ENCODE measurements at places on chromosomes 12 and 14.

GRCh38 chr12:64746663-64747062, 12.5 kb downstream of the GNS start:
- no peak for DNase-seq

DNA sequence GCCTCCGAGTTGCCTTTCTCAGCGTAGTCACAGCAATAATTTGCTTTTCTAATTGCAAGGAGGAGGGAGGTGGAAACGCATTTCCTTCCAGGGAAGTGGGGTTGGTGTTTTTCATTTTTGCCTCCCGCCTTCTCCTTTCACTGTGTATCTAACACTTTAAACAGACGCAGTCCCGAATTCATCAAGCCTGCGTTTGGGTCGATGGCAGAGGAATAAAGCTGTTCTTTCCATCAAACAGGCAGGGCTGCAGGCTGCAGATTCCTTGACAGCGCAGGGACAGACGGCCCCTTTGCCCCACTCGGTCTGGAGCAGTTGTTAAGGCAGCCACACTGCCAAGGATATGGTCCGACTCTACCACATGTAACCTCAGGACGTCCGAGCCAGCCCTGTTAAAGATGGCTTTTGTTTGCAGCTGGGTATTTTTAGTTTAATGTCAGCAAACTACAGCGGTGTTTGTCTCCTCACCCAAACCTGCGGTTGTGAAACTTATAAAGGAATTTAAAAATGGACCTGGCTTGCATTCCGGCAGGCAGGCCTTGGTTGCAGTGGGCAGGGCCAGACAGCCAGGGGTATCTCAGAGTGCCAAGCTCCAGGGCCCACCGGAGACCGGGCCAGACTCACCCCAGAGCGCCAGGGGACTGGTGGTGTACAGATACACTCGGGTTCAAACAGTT, 2.1 kb downstream of the CHST11 start:
- DNase-seq, result no peak

DNA sequence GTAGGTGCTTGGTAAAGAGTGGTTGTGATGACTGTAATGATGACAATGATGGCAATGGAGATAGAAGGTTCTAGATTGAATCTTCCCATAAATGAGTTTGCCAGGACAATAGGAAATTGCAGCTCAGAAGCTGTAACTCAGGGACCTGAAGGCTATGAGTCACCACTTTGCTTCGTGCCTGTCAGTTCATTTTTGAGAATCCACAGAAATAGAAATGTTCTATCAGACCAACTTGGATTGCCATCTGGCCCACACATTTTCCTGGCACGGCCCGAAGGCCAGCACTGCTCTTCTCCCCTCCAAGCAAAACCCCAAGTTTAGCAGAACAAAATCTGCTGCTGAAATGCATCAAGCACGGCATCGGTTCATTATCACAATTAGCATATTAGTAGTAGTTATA, 1127.0 kb downstream of the BCL11B start:
- DNase-seq, result no peak

DNA sequence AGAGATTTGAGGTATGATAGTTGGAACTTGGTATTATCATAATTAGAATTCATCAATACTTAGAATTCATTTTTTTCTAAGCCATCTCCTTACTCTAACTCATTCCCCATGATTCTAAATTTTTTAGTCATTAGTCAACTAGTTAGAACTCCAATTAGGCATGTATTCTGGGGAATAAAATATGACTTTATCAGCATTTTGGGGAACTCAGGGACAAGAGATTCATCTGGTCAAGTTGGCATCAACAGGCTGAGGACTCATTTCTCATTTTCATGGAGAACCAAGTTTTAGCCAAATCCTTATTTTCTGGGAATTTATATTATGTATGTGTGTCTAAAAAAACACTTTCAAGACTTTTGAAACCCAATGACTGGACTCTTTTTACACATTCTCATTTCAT, 29.2 kb downstream of the DIP2B start:
- DNase-seq, result no peak

DNA sequence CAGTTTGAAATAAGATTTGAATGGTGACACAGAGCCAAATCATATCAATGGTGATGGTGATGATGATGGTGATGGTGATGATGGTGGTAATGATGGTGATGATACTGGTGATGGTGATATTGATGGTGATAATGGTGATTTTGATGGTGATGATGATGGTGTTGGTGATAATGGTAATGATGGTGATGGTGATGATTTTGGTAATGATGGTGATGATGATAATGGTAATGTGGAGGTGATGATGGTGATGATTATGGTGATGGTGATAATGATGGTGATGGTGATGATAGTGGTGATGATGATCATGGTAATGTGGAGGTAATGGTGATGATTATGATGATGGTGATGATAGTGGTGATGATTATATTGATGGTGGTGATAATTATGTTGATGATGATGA, 311.9 kb upstream of the SFSWAP start:
- no peak for DNase-seq

- no peak for DNase-seq
These were observed 20.2 kb upstream of the CHGA start for GRCh38 chr14:92902726-92903125.

DNA sequence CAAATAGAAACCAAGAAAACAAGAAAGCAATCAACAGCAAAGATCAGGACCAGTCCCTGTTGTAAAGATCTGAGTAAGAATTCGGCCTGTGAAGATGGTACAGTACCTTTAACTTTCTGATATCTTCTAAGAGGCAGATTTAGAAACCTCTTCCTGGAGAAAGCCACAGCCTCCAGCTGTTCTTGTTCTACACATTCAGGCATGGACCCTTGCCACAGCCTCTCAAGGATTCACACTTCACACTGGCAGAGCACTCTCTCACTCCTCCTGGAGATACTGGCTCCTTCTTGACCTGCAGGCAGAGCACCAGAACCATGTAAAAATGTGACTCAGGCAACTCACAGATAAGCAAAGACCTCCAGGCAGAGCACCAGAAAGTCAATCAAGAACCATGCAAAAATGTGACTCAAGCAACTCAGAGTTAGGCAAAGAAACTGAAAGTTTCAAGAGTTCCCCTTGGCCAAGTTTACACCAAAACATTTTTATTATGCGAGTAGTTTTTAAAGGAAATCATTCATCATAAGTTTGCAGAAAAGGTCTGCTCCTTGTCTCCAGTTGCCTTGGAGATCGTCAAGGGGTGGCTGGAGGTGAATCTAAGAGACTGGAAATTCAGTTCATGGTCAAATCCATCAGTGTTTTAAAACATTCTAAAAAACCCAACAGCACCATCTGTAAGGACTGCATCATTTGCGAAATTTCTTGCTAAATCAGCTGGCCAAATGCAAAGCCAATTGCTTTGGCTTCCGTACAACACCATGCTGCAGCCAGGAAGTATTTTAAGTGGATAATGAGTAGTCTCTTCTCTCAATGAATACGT, 119.3 kb upstream of the MDM1 start:
- no peak for DNase-seq

- no peak for DNase-seq
These were observed 21.1 kb downstream of the FUT8 start for GRCh38 chr14:65433646-65434045.

- DNase-seq, result no peak
These were observed 4.9 kb upstream of the AQP6 start for GRCh38 chr12:49967777-49968250.

GRCh38 chr14:67646131-67646530, 26.4 kb downstream of the ARG2 start:
- no peak for DNase-seq

DNA sequence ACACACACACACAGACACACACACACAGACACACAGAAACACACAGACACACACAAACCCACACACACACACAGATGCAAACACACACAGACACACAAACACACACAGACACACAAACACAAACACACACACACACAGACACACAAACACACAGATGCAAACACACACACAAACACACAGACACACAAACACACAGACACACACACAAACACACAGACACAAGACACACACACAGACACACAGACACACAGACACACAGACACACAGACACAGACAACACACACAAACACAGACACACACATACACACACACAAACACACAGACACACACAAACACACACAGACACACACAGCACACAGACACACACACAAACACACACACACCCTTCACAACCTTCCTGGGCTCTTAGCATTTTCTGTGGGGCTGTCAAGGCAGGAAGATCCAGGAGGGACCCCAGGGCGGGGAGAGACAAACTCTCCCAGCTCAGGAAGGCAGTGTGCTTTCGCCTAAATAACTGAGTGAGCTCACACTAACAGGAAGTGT, 24.2 kb upstream of the INF2 start:
- no peak for DNase-seq

All from naive thymus-derived CD8-positive, alpha-beta T cell (primary cell).